Stimulated activated naive CD4-positive, alpha-beta T cell treated with Interleukin-2 at 50 U/mL for 16 hours (primary cell): ENCODE measurements at places on chromosomes 3 and 15.

GRCh38 chr3:48826451-48826850 is 21.2 kb downstream of the PRKAR2A start:
- DNase-seq: no peak

DNA sequence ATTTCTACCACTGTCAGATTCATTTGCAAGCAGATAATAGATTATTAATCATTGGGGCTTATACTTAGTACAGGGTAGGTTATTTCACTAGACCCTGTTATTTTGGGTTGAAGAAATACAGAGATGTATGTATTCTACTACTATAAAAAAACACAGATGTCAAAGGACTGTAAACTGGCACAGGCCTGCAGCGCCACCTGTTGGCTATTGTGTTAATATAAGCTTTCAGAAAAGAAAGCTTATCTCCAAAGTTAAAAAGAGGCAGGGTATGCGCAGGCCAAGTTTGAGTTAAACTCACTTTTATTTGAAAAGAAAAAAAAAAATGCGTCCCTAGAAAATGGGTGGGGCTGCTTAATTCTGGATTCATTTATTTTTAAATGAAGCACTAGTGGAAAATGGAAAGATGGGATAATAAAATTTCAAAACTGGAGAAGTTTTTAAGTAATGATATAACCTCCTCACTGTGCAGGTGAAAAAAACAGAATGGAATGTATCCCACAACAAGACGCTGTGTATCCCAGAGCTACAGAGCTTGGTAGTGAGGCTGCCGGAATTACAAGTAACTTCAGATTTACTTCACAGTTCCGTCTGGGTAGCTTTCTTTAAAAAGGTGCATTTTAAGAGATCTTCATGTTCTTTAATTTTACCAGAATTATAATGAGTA is 407.2 kb upstream of the TGFBR2 start:
- peak; percentile 47 for DNase-seq

DNA sequence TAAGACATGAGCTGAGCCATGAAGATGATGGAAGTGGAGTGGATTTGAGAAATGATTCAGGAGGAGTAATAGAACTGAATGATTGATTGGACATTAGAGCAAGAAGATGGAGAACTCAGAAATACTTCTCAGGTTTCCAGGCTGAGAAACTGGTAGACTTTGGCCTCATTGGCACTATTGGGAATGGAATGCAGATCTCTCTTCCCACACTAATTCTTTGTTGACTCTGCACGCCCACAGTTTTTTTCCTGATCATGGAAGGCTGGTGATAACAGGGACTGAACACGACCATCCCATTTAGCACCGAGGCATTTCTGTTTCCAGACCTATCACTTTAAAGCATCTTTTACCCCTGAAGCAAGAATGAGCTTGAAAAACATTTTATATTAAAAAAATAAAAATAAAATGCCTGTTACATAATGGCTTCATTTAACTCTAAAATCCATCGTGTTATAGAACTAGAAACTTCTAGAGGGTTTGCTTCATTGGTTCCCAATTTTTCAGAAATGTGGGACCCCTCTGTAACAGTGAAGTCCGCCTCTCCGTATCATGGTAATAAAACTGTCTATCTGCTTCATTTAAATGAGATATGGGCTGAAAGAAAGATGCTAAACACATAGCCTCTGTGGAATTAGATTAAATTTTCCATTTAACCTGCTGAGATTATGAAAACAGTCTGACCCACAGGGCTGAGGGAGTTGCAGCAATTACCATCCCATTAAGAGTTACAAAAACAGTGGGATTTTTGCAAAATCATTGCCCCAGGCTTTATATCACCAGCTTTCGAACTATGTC is 562.0 kb upstream of the CFAP20DC start:
- no peak for DNase-seq

- DNase-seq: no peak
These were observed 68.5 kb downstream of the ITPR1 start for GRCh38 chr3:4561661-4562060.

DNA sequence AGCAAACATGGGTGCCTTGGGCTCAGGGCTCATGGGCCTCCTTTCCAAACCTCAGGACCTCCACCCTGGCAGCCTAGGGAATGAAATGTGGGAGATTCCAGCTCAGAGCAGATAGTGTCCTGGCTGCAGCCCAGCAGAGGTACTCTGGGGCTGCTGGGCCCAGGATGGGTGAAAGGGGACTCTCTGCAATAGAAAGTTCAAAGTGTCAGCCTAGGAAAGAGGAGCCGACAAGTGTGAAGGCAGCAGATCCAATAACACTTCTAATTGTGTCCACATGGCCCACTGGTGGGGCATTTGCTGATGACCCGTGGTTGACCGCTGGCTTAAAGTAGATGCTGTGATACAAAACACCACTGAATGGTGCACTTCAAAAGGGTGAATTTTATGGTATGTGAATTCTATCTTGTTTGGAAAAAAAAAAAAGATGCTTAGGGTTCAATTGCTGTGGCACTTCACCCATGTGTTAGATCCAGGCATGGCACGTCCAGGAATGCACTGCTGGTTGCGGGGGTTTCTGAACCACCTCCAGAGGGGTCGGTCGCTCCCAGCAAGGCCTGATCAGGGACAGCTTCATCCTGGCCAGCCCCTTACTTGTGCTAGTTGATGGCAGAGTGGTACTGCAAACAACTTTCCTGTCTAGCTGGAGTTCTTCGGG is 20.9 kb downstream of the AMOTL2 start:
- DNase-seq: no peak

GRCh38 chr15:39365161-39365560 is 215.7 kb upstream of the THBS1 start:
- no peak for DNase-seq

DNA sequence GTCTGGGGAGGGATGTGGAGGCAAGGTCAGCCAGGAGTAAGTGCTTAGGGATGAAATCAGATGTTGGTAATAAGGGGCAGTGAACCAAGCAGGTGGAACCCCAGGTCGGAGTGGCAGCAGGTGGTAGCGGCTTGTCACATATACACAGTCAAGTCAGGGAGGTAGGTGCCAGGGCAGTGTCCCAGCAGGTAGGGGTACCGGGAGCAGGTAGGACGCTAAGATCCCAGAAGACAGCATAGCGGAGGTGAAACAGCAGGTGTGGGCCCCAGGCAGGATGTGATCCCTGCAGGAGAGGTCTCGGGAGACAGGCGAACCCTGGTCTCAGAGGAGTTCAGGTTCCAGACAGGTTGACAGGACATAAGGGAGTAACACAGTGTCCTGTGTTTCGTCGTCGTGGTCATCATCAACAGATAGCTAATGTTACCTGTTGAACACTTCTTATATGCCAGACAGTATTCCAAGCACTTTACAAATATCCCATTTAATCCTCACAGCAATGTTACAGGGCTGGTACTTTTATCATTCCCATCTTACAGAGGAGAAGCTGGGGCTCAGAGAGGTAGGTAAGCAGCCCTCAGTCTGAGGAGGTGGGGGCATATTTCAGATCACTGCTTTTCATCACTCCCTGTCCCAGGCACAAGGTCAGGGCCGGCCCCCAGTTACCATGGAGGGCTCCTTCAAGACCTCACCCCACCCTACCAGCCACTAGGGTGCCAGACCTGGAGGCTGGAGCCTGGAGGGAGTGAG is 241.6 kb downstream of the UACA start:
- DNase-seq: no peak
